Stimulated activated CD8-positive, alpha-beta memory T cell treated with anti-CD3 and anti-CD28 coated beads, Interleukin-4, amount 100 ng/mL, for 1 hour (primary cell): ENCODE measurements at places on chromosomes 12 and 14.

DNA sequence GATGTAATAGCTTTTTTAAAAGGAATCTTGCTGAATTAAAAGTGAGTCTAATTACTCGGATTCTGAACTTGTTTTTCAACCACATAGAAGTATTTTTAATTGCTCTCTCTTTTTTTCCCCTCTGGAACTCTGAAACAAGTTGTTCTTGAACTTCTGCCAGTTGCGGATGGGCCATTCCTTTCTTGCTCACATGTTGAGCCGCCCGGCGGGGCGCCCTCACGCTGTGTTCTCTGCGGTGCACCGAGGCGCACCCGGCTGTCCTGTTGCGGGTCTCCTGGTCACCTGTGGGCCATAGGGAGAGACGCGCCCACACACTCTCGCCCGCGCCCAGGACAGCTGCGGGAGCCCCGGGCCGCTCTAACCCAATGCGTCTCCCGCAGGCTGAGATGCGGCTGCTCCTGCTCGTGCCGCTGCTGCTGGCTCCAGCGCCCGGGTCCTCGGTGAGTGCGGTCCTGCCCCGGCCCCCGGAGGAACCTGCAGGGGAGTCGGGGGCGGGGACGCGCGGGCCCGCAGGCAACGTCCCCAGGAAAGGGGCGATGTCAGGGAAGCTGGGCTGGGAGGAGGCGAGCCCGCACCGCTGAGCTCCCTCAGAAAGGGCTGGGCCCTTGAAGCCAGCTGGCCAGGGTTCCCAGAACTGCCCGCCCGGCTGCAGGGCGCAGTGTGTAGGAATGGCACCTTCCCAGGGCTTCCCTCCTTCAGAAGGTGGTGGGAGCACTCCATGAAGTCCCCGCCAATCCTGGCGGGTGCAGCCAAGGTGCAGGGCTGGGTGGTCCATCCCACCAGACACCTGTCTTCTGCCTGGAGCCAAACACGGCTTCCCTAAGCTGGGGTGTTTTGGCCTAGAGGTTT, 2.3 kb downstream of the PAPLN start:
- no peak for DNase-seq

DNA sequence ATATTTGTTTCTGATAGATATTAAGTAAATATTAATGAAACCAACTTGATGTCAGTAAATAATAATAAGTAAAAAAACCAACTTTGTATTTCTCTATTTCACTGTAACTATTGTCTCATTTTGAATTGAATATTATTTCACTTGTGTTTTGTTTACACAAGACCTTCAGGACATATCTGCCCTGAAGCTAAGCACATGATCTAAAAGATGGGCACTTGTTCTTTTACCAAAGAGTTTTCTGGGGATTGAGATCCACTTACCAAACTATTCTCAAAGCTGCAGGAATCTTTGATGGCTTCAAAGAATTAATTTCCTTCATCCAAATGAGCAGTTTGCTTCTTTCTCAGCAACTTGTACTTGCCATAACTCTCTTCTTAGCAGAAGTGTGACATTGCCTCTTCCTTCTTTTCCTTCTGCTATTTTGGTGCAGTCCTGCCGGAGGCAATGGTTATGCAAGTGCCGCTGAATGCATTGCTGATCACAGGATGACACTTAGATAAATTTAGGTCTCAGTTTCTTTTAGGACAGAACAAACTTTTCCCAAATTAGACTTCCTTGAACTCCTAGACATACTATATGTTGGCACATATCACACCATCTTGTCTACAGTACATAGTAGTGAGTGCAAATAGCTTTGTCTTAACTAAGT, 9.2 kb downstream of the FAR2 start:
- DNase-seq = no peak

GRCh38 chr12:33825986-33826602, 196.2 kb upstream of the ALG10 start:
- DNase-seq = no peak

- DNase-seq = peak; percentile 31
Measured at GRCh38 chr12:76084863-76085519, 506 bp upstream of the NAP1L1 start.

DNA sequence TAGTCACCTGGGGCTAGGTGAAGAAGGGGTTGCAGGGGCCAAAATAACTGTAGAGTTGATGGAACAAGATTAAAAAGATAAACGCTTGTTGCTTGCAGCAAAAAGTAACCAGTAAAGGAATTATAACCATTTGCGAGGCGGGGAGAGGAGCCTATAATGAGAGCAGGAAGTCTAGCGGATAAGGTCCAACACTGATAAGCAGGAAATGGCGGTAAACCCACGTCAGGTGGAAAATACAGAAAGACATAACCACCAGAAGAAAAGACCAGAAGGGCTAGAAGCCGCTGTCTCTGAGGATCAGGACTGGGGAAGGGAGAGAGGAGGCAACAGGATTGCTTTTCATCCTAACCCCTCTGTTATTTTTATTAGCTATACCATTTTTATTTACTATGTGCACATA, 303.3 kb downstream of the DPF3 start:
- no peak for DNase-seq
